ENCODE measurements at places on chromosomes 1 and 21. TPM values are rescaled to one million over a fixed set of nuclear protein-coding genes. Genes with fewer than 3 reads are reported as not detected.

CD53 gene
- total RNA-seq, result 48.1 TPM

EDARADD gene
- 1.7 TPM for total RNA-seq

GJC2 gene
- 5.1 TPM for total RNA-seq

DMBX1 gene
- total RNA-seq, result not detected

CACHD1 gene
- total RNA-seq, result 11.2 TPM

- no peak for ATAC-seq
Measured at GRCh38 chr1:83735526-83735925, 263.4 kb downstream of the TTLL7 start.

GRCh38 chr1:42461196-42461595 lies 1.9 kb upstream of the CCDC30 start:
- ATAC-seq, result no peak

- ATAC-seq, result no peak
Measured at GRCh38 chr21:32426066-32426465, 13.6 kb downstream of the EVA1C start.

DNA sequence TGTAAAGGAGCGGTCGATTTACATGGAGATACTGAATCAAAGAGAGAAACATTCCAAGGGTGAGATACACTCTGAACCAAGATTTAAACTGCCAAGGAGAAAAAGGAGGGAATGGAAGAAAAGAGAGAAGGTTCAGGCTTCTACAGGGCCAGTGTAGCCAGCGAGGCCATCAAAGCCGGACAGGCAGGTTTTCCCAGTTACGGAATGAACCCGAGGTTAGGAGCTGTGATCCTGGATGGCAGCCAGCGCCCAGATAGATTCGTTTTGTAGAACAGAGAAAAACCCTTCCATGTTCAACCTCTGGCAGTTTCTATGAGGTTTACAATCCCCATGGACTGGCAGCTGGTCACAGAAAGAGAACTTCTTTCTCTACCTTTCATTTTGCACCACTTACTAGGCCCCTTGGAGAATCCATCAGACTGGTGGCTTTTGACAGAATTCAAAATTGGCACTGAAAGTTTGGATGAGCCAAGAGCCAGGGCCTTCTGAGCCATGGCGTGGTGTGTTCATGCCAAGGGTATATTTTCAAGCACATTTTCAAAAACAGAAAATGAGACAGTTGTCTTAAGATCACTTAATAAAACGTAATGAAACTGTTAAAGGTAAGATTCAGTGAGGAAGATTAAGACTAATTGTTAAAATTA lies 171.5 kb downstream of the RUNX1 start:
- no peak for ATAC-seq

- no peak for ATAC-seq
Measured at GRCh38 chr1:160858097-160858496, 4.6 kb downstream of the CD244 start.

GRCh38 chr1:174197088-174197487 lies 37.8 kb downstream of the RABGAP1L start:
- ATAC-seq, result no peak

DNA sequence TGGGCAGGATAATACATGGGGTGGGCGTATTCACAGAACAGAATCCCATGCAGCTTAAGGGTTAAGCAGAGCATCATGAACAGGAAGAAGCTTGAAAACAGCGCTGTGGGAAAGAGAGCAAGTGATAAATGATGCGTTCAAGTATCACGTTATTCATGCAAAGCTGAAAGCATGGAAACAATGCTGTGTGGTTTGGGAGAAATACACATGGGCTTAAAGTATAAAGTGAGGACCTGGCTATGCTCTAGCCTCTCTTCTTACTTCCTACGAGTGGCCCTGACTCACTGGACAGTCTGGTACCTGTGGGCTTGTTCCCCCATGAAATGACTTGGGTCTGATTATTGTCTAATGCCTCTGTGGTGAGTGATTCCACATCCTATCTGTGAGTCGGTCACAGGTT lies 25.7 kb downstream of the TMPRSS2 start:
- no peak for ATAC-seq

DNA sequence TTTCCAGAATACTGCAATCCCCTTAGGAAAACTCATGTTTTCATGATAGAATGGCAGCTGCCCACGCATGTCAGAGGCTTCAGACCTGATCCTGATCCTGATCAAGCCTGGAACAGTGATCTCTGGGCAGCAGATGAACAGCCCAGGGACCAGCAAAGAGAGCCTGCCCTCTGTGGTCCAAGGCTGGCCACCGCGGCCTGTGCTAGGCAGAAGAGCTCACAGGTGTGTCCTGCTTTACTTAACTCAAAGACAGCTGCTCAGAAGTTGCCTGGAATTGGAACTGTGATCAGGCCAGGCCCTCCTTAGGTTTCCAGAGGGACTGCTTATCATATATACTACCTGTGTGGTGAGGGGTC lies 21.2 kb upstream of the BCAR3 start:
- ATAC-seq, result no peak

DNA sequence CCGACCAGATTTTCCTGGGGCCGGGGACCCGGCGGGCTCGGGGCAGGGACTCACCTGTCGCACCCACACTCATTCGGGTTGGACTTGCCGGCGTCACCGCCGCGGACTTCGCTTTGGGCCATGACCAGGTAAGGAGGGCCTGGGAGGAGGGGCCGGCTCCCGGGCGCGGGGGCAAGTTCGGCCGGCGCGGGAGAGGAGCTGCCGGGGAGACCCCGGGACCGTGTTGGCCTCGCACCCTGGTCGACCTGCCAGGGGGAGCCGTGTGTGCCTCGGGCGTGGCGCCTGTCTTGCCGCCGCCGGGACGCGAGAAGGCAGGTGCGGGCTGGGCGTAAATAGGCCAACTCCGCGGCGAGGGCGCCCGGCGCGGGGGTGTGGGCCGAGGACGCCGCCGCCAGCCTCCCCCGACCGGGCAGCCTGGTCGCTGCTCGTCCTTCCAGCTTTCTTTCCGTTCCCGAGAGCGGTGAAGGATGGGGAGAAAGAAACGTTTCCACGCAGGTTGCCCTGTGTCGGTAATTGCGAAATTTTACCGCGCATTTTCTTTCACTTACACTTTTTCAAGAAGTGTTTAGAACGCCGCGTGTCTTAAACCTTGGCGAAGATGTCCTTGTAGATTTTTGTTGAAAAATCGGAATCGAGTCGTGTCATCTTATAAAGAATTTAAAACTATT lies 558 bp downstream of the USP1 start:
- no peak for ATAC-seq

- no peak for ATAC-seq
Measured at GRCh38 chr1:111197598-111198284, 2.7 kb downstream of the DENND2D start.

GRCh38 chr1:26686795-26687194 lies 9.0 kb upstream of the ARID1A start:
- no peak for ATAC-seq

DNA sequence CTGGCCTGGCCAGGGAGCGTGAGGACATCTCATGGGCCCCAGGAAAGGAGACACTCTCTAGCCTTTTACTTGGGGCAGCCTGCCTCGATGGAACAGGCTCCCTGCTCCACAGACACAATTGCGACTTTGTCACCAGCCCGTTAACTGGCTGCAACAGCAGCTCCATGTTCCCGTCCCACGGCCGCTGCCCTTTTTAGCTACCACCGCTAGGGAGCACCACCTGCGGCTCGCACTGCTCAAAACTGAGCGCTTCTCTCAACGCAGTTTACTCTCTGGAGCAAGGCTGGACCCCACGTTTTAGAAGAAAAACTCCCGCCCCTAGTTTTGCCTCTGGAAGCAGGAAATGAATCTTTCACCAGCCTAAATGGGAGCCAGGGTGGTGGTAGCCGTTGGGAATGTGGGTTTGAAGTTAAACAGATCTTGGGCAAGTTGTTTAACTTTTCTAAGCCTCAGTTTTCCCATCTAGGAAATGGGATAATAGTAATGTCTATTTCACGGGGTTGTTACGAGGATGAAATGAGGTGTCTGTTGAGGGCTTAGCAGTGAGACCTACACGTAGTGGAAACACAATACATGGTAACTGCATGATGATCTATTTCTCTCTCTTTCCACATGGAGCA lies 3.5 kb upstream of the LRRC38 start:
- no peak for ATAC-seq

- no peak for ATAC-seq
Measured at GRCh38 chr1:63836830-63837229, 63.0 kb downstream of the ROR1 start.

DNA sequence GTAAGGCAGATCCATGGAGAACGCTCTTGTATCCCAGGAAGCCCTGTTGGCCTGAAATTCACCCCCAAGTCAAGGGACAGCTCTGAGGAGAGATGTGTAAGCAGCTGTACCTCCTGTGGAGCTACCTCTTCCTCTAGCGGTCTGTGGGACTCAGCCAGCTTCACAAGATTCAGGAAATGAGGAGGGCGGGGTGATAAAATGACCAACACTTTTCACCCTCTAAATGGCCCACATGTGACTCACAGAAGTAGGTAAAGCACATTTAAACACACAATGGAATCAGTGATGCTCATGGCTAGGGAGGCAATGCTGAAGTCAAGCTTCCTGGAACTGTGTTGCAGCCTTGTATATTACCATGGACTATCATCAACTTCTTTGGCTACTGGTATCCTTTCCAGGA lies at the start of gene SH2D1B:
Gene SH2D1B (minus strand): TSS at position 135 of the 400 bp plus-strand sequence. CDS start 120 bp downstream, at position 15.
- no peak for ATAC-seq

Data from gastroesophageal sphincter (tissue), 4 donors.